ENCODE measurements at places on chromosomes 5 and 9.

GRCh38 chr9:132126680-132127236 is 35.1 kb upstream of the NTNG2 start:
- DNase-seq = no peak

DNA sequence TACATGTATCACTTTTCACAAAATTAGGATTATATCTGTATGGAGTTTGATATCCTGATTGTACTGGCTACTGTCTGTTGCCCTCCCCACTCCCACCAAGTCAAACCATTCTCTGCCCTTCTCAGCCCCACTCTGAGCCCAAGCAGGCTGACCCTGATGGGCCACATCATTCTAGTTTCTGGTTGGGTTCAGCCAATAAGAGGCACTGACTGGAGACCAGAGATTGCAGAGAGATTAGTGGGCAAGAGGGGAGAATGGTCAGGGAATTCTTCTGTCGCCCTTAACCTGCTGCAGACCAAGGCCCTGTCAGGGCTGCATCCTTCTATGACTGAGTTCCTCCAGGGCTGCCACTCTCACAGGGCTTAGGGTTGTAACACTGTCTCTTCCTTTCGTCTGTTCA is 2.7 kb downstream of the HSPB3 start:
- no peak for DNase-seq

GRCh38 chr9:14205463-14205862 is 108.5 kb downstream of the NFIB start:
- no peak for DNase-seq

DNA sequence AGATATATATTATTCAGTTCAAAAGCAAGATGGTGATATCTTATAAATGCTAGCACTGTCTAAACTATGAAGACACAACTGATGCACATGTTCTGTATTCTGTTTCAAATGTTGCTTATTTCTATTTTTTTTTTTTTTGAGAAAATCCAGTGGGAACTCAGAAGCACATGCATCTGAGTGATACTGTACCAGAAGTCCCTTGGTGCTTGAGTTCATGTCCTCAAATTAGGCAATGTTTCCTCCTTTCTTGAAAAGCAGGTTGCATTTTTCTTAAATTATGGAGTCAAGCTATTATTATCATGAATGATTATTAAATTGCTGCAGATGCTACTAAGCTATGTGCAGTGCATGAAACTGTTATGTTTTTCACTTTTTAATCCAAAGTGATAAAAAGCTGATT is 70.4 kb downstream of the CAMK4 start:
- DNase-seq = no peak

- DNase-seq = no peak
Measured at GRCh38 chr5:167414611-167415010, 876.8 kb upstream of the WWC1 start.

Data from Calu3 (cell line).